Kidney (tissue), 22 donors: ENCODE measurements at places on chromosomes 2 and 18. TPM values are rescaled to one million over a fixed set of nuclear protein-coding genes. Genes with fewer than 3 reads are reported as not detected.

DNA sequence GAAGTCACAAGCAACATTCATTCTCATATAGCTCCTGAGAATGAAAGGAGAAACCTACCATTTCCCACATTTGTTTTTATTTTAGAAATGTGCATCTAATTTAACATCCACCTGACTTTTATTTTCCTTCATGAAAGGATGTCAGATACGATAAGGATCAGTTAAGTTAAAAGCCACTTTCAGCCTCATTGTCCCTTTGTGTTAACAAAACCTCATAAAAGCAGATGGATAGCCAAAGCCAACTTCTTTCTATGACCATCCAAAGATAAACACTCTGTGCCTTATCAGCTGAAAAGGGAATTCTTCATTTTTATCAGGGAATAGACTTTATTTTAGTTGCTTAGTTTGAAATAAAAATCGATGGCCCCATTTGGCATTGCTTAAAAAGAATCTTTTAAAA is 25.7 kb upstream of the RIT2 start:
- no peak for DNase-seq

Gene FOXI3
- total RNA-seq, result not detected

DNA sequence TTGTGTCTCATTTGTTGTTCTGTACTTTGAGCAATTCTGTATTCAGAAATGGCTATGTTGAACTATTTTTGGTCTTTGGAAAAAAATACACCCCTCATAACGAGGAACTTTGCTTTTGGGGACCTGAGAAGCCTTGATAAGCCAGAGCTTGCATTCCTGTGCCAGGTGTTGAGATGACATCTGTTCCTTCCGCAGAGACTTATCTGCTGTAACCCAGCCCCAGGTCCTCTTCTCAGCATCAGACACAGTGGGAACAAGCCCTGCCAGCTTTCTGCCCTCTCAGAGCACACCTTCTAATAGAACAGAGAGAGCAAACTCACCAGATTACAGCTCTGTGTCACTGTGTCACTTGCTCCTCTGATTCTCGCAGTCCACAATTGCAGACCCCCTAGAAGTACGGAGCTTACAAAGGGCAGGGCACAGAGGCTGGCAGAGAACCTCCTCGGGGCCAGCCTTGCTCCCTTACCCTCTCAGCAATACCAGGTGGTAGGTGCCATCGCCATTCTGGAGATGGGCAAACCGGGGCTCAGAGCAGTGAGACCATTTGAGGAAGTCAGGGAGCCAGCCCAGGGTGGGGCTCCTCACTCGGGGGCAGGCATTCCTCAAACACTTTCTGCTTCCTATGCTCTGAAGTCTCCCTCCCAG is 97.4 kb downstream of the DDX1 start:
- DNase-seq, result no peak

Gene EMILIN2
- 24.0 TPM for total RNA-seq

GRCh38 chr2:3600256-3600855 is 5.4 kb downstream of the COLEC11 start:
- no peak for DNase-seq

- no peak for DNase-seq
Observed at GRCh38 chr2:107259408-107260195, 373.6 kb upstream of the ST6GAL2 start.
